Aorta (tissue), 5 donors: ENCODE measurements at places on chromosomes 13 and 19. TPM values are rescaled to one million over a fixed set of nuclear protein-coding genes. Genes with fewer than 3 reads are reported as not detected.

GRCh38 chr13:40558656-40559055 is 107.8 kb downstream of the FOXO1 start:
- DNase-seq: no peak

GRCh38 chr19:50710612-50711011 is 9.0 kb downstream of the SHANK1 start:
- DNase-seq: no peak

- no peak for DNase-seq
These were observed 29.1 kb upstream of the NCCRP1 start for GRCh38 chr19:39167461-39168257.

DNA sequence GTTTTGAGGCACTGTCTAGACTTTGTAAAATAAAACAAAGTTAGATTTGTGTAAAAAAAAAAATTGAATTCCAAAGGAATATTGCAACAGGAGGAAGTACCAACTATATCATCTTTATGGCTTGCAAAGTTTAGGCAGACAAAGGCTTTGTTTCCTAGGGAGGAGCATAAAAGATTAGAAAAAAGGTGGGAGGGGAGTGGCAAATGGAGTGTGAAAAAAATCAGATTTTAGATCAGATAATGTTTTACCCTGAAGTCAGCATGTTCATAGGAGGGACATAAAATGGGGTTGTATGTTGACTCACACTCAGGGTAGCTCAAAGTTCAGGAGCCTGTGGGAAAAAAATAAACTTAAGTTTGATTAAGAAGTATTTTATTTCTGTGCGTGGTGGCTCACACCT is 3.7 kb downstream of the ZNF85 start:
- no peak for DNase-seq

GRCh38 chr19:33809960-33810359 is 13.3 kb downstream of the KCTD15 start:
- DNase-seq: peak; percentile 68

GRCh38 chr13:59111751-59112171 is 1052.0 kb downstream of the DIAPH3 start:
- no peak for DNase-seq

DNA sequence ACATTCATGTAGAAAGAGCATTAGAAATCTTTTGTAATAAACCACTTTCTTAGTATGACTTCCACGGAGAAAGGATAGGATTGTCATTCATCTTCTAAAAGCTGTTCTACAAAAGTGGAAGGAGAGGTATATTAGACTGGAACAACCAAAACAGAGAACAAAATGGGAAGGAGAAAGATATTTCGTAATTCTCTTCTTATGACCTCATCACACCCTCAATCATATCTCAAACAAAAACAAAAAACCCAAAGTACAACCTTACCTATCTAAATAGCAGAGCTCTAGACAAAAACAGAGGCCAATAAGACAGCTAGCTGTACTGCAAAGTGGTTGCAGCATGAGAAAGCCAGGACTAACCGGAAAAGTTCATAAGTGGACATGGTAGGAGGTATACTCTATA is 46.3 kb downstream of the DACH1 start:
- DNase-seq: no peak

DNA sequence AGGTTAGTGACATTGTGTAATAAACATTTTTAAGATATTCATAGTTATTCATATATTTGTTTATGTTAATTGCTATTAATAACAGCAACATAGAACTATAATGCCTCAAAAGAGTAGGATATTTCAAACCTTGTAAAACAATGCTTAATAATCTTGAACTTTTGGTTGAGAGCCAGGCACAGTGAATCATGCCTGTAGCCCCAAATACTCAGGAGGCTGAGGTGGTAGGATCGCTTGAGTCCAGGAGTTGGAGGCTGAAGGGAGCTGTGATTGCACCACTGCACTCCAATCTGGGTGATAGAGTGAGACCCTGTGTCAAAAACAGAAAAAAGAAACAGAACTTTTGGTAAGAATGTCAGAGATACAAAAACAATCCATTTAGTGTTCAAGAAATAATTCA is 213.9 kb upstream of the SLITRK1 start:
- no peak for DNase-seq

The ADAMTS10 gene
- polyA plus RNA-seq: 18.8 TPM

The ZNF283 gene
- polyA plus RNA-seq: 4.5 TPM
